ENCODE measurements at places on chromosomes 3 and 15.

DNA sequence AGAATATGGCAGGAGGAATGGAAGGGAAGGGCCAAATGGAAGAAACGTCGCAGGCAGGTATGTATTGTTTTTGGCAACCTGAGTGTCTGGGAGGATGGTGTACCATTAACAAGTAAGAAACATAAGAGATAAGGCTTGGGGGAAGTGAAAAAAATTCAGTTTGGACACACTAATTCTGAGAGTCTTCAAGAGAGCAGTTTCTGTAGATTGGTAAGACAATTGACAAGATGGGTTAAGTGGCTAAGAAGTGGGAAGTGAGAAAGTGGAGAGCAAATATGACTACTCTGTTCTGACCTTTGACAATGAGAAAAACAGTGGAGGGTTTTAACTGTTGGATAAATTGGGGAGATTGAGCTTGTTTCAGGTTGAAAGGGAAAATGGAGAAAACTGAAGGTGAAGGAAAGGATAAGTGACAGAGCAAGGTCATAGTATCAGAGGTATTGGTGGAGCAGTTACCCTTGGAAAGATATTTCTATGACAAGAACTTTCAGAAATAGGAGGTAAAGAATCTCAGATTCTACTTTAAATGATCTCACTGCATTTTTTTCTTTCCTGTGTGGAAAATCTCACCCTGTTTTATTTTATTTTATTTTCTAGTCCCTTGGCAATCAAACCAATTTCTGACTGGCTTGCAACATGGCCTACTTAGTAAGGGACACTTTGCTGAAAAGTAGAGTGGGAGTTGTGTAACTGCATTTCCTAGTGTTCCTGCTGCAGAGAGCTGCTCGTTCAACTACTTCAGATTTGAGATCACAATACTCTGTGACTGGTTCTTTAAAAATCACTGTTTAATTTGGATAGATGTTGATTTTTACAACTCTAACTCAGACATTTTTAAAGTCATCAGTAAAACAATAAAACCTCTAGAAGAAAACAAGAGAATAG, 23.1 kb upstream of the GABPB1 start:
- no peak for DNase-seq

GRCh38 chr3:73094129-73094528, 32.7 kb downstream of the EBLN2 start:
- no peak for DNase-seq

- DNase-seq = no peak
Measured at GRCh38 chr3:53181024-53181371, 20.0 kb downstream of the PRKCD start.

GRCh38 chr3:104102386-104102785, 1264.3 kb upstream of the ALCAM start:
- DNase-seq = no peak

DNA sequence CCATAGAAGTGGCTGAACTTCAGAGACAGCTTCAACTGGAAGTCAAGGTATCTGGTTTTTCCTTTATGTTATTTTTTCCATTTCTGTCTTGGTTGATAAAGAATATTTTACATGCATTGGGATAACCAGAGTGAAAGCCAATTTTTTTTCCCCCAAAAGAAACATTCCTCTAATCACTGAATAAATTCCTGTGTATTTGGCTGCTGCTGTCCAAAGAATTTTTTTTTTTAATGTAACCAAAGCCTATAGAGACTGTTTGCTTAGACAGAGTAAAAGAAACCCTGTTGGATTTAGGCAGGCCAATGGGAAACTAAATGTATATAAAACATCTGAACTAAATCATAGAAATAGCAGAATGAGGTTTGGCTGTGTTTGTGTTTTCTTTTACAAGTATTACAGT, 75.2 kb downstream of the CGNL1 start:
- DNase-seq = no peak

- no peak for DNase-seq
Measured at GRCh38 chr3:13852638-13853009, 27.2 kb downstream of the WNT7A start.

DNA sequence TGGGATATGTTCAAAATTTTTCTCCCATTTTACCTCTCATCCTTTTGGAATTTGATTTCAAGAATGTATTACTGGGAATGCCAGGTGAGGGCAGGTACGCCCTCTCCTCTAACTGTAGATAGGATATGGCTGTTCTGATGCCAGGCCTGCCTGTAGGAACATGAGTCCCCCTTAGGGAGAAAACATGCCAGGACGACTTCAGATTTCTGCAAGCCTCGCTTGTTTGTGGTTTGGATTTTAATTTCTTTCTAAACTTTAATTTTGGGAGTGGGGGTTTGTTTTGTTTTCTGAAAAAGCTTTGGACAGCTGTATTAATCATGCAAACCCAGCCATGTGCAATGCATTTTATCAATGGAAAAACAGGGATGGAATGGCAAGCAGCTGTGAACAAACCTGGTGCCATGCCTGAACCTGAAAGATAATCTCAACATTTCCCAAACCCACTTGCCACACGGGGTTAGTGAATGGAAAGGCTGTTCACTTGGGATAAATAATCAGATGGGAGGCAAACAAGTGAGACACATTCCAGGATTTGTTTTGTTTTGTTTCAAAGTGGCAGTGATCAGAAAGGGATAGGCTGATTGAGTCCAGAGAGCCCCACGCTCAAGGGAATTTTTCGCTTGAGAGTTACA, 207.6 kb downstream of the GAP43 start:
- no peak for DNase-seq

DNA sequence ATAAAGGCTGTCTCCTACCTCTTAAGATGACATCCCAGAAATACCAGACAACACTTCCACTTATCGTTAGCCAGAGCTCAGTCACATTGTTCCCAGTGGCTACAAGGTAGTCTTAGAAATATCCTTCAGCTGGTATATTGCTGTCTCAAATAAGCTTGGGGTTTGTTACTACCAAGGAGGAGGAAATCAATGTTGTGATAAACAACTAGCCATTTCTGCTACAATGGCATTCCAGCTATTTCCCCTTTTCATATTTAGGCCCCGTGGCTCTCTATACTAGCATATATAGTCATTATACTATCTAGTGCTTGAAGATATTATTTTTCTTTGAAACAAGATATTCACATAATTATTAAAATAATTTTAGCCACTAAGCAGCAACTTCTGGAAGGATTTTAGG, 56.5 kb downstream of the VPS8 start:
- no peak for DNase-seq

- DNase-seq = no peak
Measured at GRCh38 chr3:157445857-157446256, 9.2 kb downstream of the PTX3 start.

- no peak for DNase-seq
Measured at GRCh38 chr3:67517781-67518180, 136.6 kb downstream of the SUCLG2 start.

DNA sequence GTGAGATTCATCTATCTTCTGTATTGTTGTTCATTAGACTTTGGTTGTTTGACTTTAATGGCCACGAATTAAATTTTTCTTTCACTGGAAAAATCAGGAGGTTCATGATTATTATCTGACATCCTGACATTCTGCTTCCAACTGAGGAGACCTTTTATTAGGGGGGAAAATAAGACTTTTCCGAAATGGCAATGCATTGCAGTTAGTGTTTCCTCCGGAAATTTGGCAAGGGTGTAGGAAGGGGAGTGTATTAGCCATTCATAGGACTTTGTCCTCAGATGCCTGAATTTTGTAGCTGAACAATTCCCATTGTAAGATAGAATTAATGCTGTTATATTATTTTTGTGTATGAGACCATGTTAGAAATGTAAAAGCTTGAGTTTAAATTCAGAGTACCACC, 450.6 kb upstream of the TGFBR2 start:
- DNase-seq = no peak

DNA sequence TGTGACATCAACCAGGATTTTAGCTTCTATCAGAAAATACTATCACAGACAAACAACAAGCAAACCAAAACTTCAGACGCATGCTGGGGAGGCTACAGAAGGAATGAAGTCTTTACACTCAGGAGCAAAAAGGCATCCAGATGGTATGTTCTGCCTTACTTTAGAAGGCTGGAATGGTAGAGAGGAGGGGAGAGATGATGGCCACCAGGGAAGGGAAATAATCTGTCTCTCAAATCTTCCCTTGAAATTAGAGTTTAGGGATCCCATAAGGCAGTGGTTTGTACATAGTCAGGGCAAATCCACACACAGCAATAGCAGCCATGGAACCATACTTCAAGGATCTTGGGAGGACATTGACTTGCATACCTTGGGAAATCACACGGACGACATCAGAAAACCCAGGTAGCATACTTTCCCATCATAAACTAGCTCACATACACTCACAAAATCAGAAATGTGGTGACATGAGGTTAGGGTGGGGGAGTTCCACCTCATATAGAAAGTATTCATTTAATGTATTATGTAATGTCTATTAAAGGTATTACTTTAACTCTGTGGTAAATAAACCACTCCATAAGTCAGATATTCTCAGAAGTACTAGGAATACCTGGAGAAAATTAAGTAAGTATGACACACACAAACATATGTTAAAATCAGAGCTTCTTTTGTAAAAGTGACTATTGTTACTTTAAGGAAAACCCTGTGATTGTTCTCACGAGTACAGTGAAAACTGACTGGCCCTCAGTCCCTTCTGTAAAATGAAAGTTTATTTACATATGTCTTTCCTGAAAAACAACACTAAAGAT, 9.4 kb downstream of the BTLA start:
- no peak for DNase-seq

- DNase-seq = no peak
Measured at GRCh38 chr3:151008699-151009098, 36.2 kb upstream of the CLRN1 start.

DNA sequence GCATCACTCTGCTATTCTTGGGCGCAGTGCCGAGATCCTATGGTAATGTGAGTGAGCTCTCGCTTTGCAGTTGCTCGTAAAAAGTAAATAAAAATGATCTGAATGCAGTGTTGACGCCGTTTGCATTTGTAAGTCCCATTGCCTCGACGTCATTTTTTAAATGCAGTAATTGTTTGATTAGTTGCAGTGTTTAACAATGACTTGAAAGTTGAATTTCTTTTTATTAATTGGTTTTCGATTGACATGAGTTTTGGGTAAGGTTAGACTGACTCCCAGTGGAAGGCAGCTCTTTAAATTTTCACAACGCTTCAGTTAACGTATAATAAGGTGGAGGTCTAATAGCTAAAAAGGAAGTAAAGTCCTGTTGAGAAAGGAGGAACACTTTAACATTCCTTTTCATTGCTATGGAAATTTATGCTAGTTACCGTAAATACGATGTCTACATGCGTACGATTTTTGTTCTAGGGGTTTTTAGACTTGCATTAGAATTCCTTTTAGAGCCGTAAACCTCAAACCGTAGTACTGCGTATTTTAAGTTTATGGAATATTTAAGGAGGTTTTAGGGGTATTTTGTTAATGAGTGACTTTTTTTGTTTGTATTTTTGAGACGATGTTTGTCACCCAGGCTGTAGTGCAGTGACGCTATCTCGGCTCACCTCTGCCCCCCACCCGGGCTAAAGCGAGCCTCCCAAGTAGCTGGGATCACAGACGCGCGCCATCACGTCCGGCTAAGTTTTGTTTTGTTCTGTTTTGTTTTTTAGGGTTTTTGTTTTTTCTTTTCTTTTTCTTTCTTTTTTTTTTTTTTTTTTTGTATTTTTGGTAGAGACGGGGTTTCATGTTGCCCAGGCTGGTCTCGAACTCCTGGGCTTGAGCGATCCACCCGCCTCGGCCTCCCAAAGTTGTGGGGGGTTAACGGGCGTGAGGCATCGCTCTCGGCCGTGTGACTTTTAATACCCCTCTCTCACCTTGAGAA, 1.4 kb downstream of the MORF4L1 start:
- no peak for DNase-seq

All from activated CD4-positive, alpha-beta T cell treated with anti-CD3 and anti-CD28 coated beads, Interleukin-2, amount 50 U/mL, for 24 hours (primary cell).